ENCODE measurements at places on chromosomes 7 and 10.

DNA sequence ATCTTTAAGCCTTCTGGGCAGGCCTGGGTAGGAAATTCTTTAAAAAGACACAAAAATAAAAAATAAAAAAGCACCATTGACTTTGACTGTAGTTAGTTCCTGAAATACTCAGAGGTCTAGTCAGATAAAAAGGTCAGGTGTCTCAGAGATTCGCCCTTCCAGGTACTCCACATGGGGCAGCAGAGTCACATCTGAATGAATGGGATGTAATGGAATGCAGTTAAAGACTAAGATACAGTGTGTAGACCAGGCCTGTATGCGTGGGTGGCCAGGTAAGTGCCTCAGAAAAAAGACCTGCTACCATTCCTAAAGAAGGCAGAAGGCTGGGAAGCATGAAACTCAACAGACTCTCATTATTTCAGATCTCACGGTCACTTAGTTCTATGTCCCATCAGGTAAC is 68.6 kb upstream of the SEM1 start:
- no peak for DNase-seq

DNA sequence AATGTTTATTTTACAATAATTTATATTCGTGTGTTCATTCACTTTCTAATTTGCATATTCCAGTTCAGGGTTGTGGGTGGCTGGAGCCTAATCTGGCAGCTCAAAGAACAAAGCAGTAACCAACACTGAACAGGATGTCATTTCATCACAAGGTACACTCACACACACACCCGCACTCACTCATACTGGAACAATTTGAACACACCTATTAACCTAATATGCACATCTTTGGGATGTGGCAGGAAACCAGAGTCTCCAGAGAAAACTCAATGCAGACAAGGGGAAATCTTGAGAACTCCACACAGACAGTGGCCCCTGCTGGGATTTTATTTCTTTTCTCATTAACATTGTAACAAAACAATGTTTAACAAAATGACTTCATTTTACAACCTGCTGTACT is 97.4 kb downstream of the TWIST1 start:
- DNase-seq = no peak

- DNase-seq = no peak
Observed at GRCh38 chr10:76036111-76036940, 604.9 kb downstream of the LRMDA start.

GRCh38 chr7:84182301-84182700 is 12.3 kb downstream of the SEMA3A start:
- DNase-seq = no peak

DNA sequence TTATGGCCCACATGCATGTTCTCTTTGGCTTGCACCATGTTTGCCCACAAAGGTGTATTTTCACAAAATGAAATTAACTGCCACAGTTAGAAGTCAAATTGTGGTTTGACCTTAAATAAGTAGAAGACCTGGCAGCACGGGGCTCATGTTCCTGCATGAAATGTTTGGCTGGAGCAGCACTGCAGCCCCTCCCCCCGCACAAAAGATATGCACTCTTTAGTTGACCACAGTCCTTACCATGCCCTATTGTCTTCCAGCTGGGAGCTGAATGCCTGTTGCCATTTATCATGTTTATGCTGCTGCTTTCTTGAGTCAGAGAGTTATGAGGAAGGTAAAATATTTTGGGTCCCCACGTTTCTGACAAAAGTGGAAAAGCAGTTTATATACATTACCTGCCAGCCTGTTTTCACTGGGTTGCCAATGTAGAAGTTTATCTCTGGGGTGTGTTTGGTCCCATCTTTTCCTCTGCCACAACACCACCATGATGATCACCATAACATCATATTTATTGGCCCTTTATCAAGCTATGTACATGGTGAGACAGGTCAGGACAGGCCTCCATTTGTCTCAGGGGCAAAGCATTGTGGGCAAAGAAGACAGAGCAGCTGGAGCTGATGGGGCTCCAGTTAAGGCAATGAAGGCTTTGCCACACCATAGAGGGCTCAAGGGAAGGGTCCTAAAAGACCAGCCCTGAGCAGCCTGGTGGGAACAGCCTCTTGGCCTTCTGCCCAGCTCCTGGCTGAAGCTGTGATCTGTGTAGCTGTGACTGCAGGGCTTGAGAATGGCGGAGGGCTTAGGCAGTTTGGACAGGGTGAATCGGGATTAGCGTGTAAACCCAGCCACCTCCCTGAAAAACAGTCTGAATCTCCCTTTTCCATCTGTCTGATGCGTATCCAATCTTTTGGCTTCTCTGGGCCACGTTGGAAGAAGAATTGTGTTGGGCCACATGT is 5.4 kb downstream of the PRF1 start:
- DNase-seq = no peak

GRCh38 chr10:84739641-84740040 is 411.3 kb downstream of the CCSER2 start:
- DNase-seq = no peak

GRCh38 chr7:83161186-83161585 is 1.5 kb downstream of the PCLO start:
- DNase-seq = no peak

DNA sequence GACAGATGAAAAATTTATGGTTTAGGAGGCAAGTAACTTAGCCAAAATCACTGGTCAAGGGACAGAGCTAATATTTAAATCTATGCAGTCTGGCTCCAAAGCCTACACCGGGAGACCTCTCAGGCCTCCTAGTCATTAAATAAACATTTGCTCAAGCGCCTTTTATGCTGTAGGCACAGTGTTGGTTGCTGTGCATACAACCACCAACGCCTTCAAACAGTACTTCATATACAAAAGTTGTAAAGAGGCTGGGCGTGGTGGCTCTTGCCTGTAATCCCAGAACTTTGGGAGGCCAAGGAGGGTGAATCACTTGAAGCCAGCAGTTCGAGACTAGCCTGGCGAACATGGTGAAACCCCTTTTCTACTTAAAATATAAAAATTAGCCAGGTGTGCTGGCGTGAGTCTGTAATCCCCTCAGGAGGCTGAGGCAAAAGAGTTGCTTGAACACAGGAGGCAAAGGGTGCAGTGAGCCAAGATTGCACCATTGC is 159.8 kb downstream of the MAGI2 start:
- no peak for DNase-seq

DNA sequence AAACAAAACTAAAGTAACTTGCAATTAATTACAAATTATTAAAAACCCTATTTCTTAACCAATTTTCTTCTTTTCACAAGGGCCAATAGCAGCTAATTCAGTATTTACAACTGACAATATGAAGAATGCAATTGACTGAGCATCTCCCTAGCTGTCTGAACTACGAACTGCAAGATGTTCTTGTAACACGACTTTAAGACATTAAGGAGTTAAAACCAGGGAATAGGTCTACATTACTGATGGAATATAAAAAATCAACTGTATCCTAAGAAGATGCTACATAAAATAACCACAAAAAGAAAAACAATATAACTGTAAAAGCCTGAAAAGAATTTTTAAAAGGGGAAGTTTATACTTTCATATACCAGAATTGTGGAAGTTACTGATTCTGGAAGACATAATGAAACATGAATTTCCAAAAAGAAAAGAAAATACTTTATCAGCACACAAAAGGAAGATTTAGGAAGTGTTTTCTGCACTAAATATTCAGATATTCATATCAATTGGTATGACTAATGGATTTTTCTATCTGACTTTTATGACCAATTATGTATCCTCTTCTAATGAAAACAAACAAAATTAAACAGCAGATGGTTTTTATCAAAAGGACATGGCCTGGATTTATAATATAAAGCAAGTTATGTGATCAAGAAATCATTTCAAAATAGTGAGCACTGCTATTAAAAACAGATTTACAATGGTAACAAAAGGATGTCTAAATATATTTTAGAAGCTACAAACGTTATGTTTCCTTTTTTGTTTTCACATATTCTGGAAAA is 1.6 kb downstream of the GPR22 start:
- no peak for DNase-seq

DNA sequence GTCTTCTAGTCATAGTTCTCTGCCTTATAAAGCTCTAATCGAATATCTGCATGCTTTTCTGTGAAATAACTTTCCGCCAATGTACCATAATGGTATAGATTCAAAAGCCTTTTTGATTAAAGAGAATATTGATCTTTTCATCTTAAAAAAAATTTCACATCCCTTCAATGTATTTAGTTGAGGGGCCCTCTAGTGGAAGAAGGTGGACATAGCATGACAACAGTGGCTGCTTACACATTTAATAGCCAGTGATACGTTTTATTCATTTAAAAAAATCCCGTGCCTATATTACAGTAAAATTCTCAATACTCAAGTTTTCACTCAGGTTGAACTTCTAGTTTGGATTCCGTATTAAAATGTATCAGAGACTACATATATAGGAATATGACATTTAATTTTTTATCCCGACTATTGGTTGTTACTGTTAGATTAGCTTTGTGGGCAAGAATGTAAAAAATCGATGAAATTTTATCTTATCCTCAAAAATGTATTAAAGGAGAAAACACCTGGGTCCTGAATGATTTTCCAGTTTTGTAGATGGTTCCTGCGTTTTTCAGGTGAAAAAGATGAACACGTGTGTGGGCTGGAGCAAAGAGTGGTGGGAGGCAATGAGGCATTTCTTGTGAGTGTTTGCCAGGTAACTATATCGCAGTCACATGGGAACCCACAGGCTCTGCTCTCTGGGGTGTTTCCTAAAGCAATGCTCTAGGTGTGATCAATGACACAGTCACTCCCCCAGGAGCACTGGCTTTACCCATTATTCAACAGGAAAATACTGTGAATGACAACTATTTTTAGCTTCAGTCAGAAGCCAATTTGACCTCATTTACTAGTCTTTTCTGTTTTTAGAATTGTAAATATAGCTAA is 24.1 kb upstream of the PNLIP start:
- DNase-seq = peak; percentile 33

DNA sequence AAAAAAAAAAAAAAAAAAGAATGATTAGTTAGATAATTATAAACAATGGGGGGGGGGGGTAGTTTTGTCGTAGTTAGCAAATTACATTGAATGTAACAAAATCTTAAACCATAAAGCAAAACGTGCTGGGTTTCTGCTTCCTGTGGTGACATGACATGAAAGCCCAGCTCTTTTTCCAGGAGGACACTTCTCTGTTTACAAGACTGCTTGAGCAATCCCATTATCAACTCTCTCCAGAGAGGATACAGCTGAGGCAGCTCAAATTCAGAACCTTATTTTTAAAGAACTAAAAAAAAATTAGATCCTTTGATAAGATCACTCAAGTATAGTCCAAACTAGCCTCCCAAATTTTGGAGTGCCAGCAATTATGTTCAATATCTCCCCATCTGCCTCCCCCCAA is 58.6 kb downstream of the ADRB1 start:
- DNase-seq = no peak

DNA sequence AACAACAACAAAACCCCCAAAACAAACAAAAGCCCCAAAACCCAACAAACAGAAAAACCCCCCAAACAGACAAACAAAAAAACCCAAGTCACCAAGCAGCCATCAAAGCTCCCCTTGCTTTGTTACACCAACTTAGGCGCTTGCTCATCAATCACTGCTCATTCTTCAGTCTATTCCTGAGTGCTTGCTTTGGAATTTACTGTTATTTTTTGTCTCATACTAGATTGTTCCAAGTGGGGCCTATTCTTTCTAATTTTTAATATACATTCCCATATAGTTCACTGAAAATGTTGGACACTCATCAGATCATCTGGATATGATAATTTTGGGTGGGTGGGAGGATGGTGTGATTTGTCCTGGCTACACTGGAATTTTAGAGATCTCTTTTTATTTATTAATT is 126.0 kb upstream of the JCAD start:
- no peak for DNase-seq

GRCh38 chr10:15140698-15141097 is 27.8 kb downstream of the NMT2 start:
- DNase-seq = no peak

GRCh38 chr10:110485541-110485940 is 12.2 kb upstream of the DUSP5 start:
- no peak for DNase-seq

DNA sequence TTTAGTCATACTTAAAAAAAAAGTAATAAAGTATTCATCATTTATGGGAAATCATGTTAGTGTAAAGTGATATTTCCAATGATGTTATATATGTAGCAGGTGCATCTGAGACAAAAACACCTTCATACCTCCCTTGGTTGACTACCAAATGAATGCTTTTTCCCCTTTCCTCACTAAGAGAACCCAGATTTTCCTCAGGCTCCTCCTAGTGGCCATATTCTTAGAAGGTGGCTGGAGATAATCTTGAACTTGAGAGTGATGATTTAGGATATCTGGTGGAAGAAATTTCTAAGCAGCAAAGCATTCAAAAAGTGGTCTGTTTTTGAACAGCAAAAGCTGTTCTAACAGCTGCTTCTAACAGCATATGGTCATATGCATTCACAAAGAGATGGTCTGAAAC is 16.8 kb upstream of the DNAH11 start:
- DNase-seq = no peak

GRCh38 chr10:8596929-8597472 is 542.5 kb downstream of the GATA3 start:
- DNase-seq = no peak

DNA sequence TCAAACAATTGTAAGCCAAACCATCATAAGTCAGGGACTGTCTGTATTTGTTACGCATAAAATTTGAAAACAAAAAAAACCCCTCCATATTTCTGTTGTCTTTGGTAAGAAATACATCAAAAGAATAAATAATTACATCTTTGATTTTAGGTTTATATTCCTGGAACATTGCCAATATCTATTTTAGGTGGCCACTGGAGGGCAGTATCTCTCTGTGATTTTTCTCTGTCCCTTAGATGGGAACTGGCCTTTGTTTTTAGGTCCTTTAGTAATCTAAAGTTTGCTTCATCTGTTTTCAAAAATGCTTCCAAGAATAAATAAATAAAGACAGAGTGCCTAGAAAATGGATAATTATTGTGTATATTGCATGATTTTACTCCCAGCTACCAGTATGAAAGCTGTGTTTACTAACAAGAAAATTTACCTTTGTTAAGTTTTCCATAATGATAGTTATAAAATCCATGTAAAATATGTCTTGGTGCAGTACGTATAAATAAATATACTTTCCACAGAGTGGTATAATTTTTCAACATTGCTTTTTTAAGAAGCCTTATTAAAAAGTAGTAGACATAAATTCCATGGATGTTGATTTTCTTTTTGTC is 64.2 kb downstream of the PHYHIPL start:
- DNase-seq = peak; percentile 38

- DNase-seq = no peak
Observed at GRCh38 chr7:1566687-1567048, 3.2 kb downstream of the PSMG3 start.

- DNase-seq = peak; percentile 48
Observed at GRCh38 chr7:55593515-55594318, 21.4 kb upstream of the VOPP1 start.

- no peak for DNase-seq
Observed at GRCh38 chr10:34697351-34698247, 117.5 kb downstream of the PARD3 start.

- no peak for DNase-seq
Observed at GRCh38 chr10:71075759-71076472, 136.5 kb upstream of the UNC5B start.

GRCh38 chr10:124153023-124153826 is 59.8 kb upstream of the CHST15 start:
- DNase-seq = no peak
